ENCODE measurements at places on chromosomes 5 and 9. TPM values are rescaled to one million over a fixed set of nuclear protein-coding genes. Genes with fewer than 3 reads are reported as not detected.

IFNA13 gene
- not detected for total RNA-seq

HMGXB3 gene
- 28.0 TPM for total RNA-seq

SLU7 gene
- 36.6 TPM for total RNA-seq

PCDHB3 gene
- not detected for total RNA-seq

RELL2 gene
- total RNA-seq, result 5.8 TPM

TMEM174 gene
- total RNA-seq, result not detected

OTP gene
- total RNA-seq, result not detected

PHYHD1 gene
- 22.2 TPM for total RNA-seq

DCTN3 gene
- total RNA-seq, result 101 TPM

SFXN1 gene
- total RNA-seq, result 53.8 TPM

DRD1 gene
- total RNA-seq, result not detected

EGR1 gene
- total RNA-seq, result 64.1 TPM

GLRA1 gene
- not detected for total RNA-seq

TAF11L5 gene
- not detected for total RNA-seq

SLC46A2 gene
- not detected for total RNA-seq
